ENCODE measurements at places on chromosomes 12 and 14. TPM values are rescaled to one million over a fixed set of nuclear protein-coding genes. Genes with fewer than 3 reads are reported as not detected.

- no peak for DNase-seq
Observed at GRCh38 chr12:14564336-14564959, 3.2 kb downstream of the PLBD1 start.

- DNase-seq: no peak
Observed at GRCh38 chr14:44530475-44530874, 23.4 kb upstream of the FSCB start.

GRCh38 chr14:34172550-34173368 lies 221.9 kb upstream of the EGLN3 start:
- DNase-seq: no peak

The SYNE3 gene
- total RNA-seq: 29.5 TPM

The C12orf50 gene
- not detected for total RNA-seq

Measured in prostate gland (tissue), 2 donors.